ENCODE measurements at places on chromosomes 12 and 14.

DNA sequence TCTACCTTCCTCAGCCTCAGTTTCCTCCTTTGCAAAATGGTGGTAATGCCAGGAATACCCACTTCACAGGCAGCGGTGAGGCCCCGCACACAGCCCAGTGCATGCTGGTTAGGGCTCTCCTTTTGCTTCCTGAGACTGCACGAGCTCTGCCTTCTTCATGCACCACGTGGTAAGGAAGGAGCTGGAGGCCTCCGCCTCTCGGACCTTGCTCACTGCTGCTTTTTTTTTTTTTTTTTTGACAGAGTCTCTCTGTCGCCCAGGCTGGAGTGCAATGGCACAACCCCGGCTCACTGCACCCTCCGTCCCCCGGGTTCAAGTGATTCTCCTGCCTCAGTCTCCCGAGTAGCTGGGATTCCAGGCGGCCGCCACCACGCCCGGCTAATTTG is 18.1 kb downstream of the TAMALIN start:
- no peak for DNase-seq

DNA sequence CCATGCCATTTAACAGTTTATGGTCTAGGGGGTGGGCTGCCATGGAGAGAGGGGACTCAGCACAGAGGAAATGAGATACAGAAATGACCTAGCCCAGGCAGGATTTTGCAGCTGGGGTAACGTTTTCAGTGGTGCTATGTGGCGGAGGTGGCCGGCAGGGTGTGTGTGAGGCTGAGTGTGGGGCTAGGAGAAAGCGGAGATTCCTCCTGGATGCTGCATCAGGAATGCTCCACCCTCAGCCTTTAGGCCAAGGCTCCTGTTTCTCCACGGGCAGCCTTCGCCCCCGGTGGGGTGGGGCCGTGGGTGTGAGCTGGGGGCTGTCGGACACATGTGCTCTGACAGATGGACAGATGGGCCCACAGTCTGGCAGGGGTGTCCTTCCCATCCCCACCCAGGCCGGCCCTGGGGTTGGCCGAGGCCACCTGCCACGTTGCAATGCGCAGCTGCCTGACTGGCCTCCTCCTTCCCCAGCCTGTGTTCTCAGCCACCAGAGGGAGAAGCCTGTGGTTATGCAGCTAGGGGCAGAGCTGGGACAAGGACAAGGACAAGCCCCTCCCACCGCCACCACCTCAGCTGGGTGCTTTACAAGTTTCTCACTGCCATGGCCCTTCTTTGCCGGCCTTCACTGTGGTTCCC is 44.3 kb downstream of the TEAD4 start:
- DNase-seq: no peak

DNA sequence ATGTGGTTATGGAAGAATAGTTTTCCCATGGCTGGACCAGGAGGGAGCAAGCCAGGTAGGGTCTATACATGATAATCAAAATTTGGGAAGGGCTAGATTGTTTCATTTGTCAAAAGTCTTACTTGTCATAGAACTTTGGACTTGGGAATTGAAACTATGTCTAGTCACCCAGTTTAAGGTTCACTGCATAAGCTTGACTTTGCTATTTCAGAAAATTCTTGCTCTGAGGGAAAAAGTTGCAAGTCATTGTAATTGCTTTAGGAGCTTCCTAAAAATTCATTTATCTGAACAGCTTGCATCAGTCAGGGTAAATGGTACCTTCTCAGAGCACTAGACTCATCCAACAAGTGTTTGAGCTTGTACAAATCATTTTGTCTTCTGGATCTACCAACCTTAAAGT is 1194.7 kb downstream of the GALC start:
- no peak for DNase-seq

GRCh38 chr12:100448656-100449055 is 25.0 kb upstream of the NR1H4 start:
- no peak for DNase-seq

DNA sequence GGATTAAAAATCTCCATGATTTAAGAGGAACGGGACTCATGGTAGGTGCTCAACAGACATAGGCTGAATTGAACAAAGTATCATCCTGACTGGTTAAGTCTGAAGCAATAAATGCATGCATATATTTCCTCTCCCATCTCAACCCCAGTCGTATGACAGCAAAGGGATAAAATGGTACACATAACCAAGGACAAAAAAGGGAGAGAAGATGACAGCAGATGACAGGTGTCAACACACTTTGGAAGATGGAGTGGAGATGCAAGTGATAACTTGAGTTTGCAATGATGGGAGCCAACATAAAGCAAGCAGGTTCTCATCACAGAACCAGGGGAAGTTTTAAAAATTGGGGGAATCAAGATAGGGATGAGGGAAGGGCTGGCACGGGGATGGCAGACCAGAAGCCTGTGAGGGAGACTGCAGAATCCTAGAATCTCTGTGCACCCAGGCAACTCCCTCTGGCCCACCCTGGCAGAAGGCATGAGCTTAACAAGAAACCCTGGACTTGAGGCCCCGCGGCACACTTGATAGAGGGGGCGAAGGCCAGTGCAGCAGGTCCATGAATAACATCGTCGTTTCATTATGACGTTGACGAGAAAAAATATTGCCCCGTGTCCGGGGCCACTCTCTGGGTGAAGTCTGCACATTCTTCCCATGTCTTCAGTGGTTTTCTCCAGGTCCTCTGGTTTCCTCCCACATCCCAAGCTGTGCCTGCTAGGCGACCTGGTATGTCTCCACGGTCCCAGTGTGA is 5.0 kb downstream of the C1RL start:
- DNase-seq: no peak

DNA sequence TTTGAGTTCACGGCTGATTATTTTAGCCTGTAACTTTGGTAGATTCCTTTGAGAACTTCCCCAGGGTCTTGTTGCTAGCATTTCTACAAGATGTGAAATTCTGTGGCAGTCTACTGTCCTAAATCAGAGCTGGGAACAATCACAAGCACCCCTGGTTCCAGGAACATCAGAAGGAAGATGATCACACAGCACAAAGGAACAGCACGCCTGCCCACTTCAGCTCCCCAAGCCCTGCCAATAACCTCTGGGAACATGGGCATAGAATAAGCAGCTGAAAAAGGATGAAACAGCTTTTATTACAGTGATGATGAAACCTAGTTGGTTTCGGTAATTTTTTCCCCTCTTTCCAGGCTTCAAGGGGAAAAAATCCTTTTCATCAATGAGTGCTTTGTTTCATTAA is 12.3 kb downstream of the GPR19 start:
- DNase-seq: no peak

Measured in esophagus squamous epithelium (tissue), 5 donors.